BJ (cell line): ENCODE measurements at places on chromosomes 2 and 18. TPM values are rescaled to one million over a fixed set of nuclear protein-coding genes. Genes with fewer than 3 reads are reported as not detected.

CRACDL gene
- not detected in 2 replicates for polyA plus RNA-seq

PTH2R gene
- polyA plus RNA-seq: not detected in 2 replicates

NT5DC4 gene
- polyA plus RNA-seq: not detected in 2 replicates

CDH2 gene
- 180 and 254 TPM in 2 replicates for polyA plus RNA-seq

LCT gene
- not detected in 2 replicates for polyA plus RNA-seq

LYG1 gene
- polyA plus RNA-seq: 0.70 and 0.85 TPM in 2 replicates

MROH2A gene
- polyA plus RNA-seq: not detected in 2 replicates

CTAGE1 gene
- polyA plus RNA-seq: 0.06 TPM in 1 of 2 replicates, not detected in the other

RMDN2 gene
- 3.4 and 5.9 TPM in 2 replicates for polyA plus RNA-seq

PLGLB2 gene
- polyA plus RNA-seq: 1.2 and 2.3 TPM in 2 replicates

C1GALT1C1L gene
- polyA plus RNA-seq: 0.12 and 0.48 TPM in 2 replicates

TRABD2A gene
- 3.0 and 3.8 TPM in 2 replicates for polyA plus RNA-seq
